Forelimb muscle (tissue), 1 donor: ENCODE measurements at places on chromosomes 5 and 9.
A peak's percentile ranks its signal among the peaks of the same experiment; 100 is the strongest.

GRCh38 chr5:2153802-2154201, 271.1 kb upstream of the IRX4 start:
- DNase-seq: no peak

- DNase-seq: no peak
Measured at GRCh38 chr9:80500300-80500699, 928.5 kb downstream of the TLE4 start.

DNA sequence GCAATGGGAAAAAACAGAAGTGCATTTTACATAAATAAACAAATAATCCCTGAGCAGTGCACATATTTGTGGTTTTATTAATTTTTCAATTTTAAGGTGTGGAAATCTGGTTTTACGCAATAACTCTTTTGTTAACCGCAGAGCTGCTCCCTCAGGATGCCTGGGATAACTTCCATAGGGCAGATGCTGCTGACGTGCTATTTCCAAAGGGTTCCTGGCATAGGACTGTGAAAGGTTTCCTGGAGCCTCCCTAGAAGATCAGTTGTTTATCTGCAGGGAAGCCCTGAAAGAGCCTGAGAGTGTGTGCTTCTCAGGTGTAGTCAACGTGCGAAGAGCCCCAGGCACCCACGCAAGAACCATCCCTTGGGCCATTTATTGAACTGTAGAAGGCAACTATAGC, 443.5 kb downstream of the PLK2 start:
- no peak for DNase-seq

GRCh38 chr5:175211956-175212756, 231.8 kb downstream of the DRD1 start:
- no peak for DNase-seq

DNA sequence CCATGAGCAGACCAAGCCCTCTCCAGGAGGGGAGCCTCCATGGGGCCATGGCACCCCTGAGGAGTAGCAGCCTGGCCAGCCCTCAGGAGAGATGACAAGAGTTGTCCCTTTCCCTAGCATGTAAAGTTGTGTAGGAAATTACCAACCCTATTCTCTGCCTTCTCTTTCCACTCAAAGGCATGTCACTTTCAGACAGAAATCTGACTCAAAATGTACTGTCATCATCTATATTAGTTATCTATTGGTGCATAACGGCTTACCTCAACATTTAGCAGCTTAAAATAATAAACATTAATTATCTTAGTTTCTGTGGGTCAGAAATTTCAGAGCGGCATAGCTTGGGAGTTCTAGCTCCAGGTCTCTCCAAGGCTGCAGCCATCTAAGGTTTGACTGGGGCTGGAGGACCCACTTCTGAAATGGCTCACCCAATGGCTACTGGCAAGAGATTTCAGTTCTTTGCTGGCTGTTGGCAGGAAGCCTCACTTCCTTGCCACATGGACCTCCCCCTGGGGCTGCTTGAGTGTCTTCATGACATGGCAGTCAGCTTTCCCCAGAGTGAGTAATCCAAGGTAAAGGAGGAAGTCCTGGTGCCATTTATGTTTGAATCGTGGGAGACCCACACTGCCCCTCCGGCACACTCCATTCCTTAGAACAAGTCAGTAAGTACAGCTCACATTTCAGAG, 632.3 kb downstream of the CCDC171 start:
- no peak for DNase-seq

DNA sequence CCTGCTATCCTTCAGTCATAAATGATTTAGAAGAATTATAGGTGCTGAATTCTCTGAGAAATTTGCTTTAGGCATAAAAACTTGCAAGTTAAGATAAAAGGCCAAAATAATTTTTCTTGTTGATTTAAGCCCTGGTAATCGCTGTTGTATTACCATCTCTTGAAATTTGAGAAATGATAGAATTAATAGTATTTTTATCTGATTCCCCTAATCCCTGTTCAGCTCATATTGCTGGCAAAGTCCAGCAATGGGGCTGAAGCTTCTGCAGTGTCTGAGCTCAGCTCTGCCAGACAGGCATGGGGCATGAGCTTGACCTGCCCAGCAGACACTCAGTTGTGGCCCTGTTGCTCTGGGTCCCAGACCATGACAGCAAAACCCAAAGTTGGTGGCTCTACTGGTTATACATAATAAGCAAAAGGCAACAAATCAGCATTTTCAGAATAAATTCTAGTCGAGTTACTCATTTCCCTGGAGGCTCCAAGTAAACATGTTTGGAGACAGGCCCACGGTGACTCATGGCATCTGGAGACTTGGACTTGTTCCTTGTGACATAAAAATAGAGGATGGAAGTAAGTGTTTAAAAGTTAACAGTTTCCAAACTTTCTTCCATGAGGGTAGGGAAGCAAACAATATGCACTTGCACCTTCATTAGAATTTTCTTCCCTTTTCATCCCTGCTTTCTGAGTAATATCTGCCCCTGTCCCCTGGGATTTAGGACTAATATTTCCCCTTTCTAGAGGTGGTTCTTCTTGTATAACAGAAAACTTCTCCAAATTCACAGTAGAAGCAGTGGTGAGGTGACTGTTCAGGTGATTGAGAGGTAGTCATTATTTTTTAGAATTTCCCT, 60.2 kb upstream of the SLC2A8 start:
- peak; percentile 89 for DNase-seq

DNA sequence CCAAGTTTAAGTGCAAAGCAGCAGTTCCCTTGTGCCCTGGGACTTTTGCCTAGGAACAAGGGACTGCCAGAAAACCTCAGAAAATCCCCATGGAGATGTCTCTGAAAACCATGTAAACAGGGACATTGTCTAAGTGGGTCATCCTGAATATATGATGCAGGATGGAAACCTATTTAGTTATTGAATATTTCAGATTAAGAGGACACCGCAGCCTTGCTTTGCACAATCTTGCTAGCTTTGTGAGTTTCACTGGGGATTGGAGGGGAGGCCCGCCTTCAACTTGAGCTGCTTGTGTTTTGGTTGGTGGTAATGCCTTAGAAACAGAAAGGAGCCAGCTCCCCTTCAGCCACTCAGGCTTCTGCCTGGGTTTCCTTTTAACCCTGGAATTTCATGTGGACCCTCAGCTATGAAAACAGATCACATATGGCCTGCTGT, 112.8 kb downstream of the C9orf152 start:
- DNase-seq: no peak

- DNase-seq: no peak
Measured at GRCh38 chr5:1007221-1007680, 1.4 kb upstream of the NKD2 start.

DNA sequence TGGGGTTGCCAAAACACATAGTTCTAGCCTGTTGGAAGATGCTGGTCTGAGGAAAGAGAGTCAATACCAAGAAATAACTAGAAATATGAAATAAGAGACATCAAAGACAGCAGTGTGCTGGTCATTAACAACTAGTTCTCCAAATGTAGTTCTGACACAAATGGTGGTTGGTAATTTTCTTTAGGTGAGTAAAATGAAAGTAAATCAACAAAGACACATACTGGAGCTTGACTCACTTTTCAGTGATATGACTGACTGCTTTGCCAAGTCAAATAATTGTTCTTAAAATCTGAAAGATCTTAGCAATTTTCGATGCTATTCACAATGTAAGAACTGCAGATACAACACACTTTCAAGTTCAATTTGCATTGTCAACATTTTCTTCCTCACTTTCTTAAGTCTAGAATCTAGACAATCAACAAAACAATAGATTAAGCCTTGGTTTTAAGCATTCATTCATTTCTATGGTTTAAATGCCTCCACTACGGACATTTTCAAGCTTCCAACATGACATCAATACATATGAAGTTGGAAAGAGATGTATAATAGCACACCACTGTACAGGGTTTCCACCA, 166.8 kb upstream of the MAP3K1 start:
- DNase-seq: no peak

GRCh38 chr9:92637326-92637725, 32.6 kb downstream of the IPPK start:
- DNase-seq: no peak

DNA sequence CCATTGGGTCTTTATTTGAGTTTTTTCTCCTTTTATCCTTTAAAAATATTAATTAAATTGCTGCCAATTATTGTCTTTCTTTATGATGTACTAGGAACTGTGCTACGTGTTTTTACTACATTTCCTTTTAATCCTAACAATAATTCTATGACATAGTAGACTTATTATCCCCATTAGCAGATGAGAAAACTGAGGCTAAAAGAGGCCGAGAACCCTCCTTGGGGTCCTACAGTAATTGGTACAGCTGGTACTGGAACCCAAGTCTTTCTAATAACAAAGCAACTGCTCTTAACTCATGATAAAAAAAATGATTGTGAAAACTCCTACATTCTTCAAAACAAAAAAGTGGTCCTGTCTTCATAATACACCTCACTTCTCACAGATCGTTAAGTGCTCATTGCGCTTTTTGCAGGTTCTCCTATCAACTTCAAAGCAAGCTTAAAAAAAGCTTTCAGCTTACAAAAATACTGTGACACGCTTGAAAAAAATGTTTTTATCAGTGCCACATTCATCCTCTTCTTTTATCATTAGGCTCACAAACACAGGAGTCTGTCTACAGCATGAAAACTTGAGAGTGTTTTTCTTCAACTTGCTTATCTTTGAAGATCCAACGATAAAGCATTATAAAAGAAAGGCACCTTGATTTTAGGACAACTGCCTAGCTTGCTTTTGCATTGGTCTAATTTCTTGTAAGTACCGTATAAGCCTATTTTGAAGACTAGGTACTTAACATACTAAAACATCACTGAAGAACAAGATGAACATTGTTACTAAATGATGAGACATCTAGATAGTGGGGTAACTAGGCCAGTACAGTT, 32.4 kb downstream of the FYB1 start:
- no peak for DNase-seq
